Activated T-helper 9 cell treated with anti-CD3 and anti-CD28 coated beads, Interleukin-2, amount 50 U/mL, for 16 hours (primary cell): ENCODE measurements at places on chromosomes 4 and X.

DNA sequence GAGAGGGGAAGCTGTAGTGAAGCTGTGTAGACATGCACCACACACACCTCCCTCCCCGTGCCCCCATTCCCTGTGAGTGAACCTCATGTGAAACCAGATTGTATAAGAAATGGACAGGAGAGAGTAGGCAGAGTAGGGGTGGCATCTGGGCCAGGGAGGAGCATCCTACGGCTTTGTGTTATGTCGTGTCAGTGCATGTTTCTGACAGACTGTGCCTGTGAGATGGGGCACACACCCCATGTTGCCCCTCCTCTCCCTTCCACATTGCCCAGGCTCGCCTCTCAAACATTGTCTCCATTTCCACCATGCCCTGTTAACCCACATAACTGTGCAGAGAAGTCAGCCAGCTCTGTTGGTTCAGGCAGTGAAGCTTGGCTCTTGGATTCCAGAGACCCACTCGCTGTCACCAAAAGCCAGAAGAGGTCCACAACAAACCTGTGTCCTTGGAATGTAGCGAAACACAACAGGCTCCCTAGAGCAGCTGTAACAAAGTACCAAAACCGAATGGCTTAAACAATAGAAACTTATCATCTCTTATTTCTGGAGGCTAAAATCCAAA is 56.1 kb downstream of the SLC9A6 start:
- no peak for DNase-seq

DNA sequence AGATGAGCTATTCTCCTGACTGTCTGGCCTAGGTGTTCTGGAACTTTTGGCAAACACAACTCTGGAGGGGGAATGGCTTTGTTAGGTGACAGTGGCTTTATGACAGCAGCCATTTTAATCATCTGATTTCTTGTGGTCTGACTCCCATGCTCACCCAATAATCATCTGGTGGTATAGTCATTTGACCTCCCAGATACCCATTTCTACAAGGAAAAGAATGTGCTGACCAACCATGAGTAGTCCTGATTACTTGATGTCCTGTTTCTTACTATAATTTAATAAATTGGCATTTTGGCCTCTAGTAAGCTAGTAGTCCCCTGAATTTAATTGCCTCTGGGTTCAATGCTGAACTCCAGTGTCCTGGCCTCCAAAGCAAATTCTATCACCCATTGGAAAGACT is 109.9 kb upstream of the DUSP21 start:
- no peak for DNase-seq

DNA sequence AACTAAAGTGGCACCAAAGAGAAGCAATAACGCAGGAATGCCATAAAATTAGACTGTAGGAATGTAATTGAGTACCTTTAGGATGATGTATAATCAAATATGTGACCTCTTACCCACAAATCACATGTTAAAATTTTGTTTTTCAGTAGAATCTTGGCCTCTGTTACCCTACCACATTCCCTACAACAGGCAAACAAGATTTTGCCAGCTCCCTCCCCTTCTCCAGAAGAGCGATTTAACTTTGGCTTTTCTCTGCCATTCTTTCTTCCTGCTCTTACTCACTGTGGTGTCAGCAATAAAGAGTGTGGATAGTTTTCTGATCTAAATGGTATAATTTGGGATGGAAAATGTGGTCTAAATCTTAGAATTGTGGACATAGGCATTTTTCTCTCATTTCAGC is 57.2 kb downstream of the TRIM2 start:
- no peak for DNase-seq

GRCh38 chr4:20338841-20339240 is 87.1 kb downstream of the SLIT2 start:
- no peak for DNase-seq

DNA sequence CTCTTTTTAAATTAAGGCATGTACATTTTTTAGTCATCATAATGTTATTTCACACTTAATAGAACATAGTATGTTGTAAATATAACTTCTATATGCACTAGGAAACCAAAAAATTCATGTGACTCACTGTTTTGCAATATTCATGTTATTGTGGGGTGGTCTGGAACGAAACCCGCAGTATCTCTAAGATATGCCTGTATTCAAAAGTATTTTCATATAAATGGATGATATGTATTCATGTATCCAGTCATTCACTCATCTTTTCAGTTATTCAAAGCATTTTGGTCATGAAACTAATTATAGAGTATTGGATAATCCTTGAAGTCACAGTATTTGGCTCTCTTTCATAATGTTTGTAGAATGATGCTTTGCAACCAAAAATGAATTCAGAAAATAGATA is 168.1 kb downstream of the HS6ST2 start:
- DNase-seq, result no peak

- no peak for DNase-seq
These were observed 107.2 kb downstream of the SPRY1 start for GRCh38 chr4:123503698-123504363.

- no peak for DNase-seq
These were observed 145.5 kb downstream of the AREG start for GRCh38 chr4:74590476-74590875.

GRCh38 chrX:116239944-116240840 is 69.6 kb downstream of the AGTR2 start:
- DNase-seq, result no peak

DNA sequence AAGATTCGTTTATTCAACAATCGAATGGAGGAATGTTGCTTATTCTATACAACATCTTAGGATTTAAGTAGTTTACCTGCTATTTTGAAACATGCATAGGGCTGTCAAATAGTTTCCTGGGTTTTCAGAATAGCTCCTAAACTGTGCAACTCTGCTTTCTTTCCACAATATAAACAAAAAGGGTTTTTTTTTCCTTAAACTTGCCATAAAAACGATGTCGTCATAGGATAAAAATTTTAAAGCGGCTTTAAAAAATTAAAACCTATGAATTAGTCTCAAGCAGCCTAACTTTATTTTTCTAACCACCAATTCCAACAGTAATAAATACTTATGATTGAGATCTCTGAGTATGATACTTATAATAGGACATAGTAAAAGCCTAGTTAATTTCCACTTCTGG is 21.6 kb upstream of the STIM2 start:
- no peak for DNase-seq

DNA sequence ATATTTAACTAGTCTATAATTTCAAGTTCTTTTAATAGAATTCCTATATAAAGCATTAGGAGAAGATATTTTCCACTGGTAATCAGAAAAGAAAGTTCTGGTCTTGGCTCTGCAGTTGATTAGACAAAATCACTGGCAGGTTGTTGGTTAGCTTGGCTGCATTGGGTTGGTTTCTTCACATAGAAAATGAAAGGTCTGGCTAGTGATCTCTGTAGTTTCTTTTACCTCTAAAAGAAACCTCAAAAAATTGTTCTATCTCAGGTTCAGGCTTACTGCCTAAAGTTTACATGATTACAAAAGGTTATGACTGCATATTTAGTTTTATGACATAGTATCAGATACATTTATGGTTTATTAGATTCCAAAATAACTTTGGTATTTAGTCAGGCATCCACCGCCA is 95.8 kb upstream of the NAP1L5 start:
- no peak for DNase-seq

GRCh38 chrX:112822892-112823291 is 17.7 kb downstream of the AMOT start:
- DNase-seq, result no peak

GRCh38 chr4:52962721-52963120 is 100.6 kb downstream of the RASL11B start:
- no peak for DNase-seq

DNA sequence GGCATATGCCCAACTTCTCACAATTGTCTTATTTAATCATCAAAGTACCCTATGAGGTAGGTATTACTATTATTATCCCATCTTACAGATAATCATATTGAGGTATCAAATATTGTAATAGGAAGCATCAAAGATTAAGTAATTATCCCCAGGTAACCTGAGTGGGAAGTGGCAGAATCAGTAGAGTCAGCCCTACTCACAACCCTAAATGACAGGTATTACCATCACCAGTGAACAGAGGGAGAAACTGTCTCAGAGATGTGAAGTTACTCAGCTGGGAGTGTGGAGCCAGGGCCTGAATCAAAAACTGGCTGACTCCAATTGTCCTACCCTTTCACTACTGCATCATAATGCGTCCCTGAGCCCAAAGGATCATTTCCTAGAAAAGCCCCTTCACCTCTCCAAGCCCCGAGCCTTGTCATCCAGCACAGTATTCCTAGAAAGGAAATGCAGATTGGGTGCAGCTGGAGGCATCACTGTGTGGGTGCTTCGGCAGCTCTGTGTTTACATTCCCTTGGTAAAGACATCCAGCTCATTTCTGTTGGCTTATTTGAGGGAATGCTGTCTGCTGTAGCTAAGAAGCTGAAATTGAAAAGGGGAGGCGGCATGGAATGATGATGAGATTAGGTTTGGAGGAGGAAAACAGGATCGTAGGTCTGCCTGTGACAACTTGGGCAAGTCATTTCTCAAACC is 72.8 kb downstream of the DHX15 start:
- DNase-seq, result no peak

DNA sequence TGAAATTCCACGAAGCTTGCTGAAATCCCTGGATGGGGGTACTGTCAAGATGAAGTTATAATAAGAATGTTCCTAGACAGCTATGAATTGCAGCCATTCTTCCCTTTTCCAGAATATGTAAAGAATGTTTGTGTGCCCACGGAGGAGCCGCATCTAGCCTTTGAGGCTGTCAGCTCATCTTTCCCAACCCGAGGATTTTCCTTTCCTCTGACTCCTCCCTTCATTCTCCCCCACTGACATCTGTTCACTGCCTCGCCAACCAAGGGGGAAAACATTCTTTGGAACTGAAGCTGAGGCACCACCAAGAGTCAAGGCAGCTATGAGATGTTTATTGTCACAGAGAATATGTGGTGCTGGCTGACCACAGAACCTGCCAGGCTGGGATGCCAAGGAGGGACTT is 8.8 kb downstream of the NHSL2 start:
- DNase-seq, result no peak

- DNase-seq, result no peak
These were observed 123.2 kb downstream of the TRIML1 start for GRCh38 chr4:188262464-188262863.

DNA sequence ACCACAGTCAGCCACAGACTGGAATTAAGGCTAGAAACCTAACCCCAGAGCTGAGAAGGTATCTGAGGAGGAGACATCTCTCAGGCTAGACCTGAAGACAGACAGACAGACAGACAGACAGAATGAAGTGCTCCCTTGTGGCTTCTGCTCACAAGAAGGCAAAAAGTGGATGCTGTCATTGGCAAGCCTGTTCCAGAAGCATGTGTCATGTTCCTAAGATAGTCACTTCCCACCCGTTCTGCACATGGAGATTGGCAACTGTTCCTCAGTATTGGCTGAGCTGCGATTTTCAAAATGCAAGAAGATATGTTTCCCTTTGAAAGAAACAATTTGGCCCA is 166.4 kb downstream of the NSUN7 start:
- no peak for DNase-seq

GRCh38 chr4:128379860-128380259 is 92.2 kb upstream of the PGRMC2 start:
- DNase-seq, result no peak

DNA sequence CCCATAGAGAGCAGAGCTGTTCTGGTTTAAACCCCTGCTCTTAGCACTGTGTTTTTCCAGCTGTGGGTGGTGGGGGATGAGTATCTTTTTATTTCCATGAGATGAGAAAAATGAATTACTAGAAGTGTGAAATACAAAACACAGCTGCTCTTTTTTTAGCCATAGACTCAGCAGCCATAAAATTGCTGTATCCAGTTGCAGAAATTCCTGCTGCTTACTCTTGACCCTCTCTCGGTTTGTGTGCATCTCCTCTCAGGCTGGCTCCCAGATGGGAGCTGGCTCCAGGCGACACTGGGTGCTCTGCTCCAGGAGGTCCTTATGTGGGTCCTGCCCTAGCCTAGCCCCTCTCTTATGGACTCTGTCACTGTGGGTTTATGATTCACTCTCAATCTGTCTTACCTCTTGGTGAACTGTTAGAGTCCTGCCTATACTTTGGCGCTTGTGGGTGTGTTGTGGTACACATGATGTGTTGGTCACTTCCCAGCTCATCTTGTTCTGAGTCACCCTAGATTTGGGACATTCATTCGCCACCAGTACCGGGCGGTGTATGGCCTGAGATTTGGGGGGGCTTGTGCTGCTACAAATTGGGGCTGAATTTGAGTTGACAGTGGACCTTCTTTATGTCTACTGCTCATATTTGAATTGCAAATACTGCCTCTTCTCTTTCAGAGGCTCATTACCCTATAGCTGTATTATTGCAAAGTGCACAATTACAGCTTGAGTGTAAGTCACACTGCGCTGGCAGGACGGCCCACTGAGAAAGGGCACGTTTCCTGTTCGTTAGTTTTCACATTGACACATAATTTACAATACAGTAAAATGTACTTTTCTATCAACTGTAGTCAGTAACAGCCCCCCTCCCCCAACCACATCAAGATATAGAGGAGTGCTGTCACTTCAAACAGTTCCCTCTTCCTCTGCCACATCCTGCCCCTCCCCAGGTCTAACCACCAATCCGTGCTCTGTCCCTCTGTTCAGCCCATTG is 46.9 kb upstream of the MSANTD1 start:
- DNase-seq, result peak; percentile 15

DNA sequence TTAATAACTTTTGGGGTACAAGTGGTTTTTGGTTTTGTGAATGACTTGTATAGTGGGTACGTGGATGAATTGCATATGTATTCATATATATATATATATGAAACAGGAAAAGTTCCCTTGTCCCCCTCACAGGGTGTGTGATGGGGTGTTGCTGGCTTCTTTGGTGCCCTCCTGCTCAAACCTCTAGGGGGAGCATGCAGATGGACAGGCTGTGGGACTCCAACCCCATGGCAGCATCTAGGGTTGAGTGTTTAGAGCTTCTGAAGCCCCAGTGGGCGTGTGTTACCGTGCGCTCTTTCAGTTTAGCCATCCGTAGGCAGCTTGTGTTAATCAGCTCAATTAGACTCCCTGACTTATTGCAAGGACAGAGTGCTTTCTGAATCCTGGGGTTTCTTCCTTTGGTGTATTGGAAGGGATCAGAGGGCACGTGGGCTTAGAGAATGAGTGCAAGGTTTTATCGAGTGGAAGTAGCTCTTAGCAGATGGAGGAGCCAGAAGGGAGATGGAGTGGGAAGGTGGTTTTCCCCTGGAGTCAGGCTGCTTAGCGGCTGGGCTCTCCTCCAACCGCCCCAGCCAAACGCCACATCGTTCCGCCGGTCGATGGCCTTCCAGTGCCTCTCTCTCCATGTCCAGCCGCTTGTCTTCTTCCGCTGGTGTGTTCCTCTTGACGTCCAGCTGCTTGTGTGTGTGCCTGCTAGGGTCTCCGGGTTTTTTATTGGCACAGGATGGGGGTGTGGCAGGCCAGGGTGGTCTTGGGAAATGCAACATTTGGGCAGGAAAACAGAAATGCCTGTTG is 674.4 kb upstream of the LCORL start:
- no peak for DNase-seq

GRCh38 chrX:2627272-2627867 is 63.7 kb upstream of the CD99 start:
- DNase-seq, result no peak

DNA sequence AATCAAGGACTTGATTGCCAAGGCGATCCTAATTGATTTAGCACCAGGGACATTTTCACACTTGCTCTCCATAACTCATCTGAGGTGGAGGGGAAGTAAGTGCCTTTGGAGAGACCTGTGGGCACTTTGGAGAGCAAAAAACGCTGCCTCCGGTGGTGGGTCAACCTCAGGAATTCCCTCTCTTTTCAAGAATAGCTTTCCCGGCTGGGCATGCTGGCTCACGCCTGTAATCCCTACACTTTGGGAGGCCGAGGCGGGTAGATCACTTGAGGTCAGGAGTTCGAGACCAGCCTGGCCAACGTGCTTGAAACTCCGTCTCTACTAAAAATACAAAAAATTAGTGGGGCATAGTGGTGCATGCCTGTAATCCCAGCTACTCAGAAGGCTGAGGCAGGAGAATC is 49.2 kb downstream of the PRPS1 start:
- DNase-seq, result no peak

GRCh38 chr4:152278505-152279233 is 257.2 kb downstream of the FBXW7 start:
- DNase-seq, result no peak
